ENCODE measurements at places on chromosomes 1 and 21.

DNA sequence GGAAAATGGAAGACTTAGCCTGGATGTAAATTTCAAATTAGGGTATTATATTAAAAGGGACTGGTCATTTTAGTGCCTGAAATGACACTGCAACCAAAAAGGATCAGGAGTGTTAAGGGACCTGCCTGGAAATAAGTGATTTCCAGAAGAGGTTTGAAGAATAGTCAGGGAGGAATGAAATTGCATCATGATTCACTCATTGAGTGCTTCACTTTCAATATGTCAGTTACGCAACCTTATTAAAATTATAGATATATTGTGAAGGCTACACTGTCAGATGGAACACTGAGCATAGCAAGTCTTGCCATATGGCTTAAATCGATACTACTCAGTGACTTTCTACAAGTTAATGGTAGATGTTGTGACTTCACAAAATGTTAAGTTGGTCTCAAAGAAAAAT is 275.2 kb upstream of the DPYD start:
- no peak for DNase-seq

DNA sequence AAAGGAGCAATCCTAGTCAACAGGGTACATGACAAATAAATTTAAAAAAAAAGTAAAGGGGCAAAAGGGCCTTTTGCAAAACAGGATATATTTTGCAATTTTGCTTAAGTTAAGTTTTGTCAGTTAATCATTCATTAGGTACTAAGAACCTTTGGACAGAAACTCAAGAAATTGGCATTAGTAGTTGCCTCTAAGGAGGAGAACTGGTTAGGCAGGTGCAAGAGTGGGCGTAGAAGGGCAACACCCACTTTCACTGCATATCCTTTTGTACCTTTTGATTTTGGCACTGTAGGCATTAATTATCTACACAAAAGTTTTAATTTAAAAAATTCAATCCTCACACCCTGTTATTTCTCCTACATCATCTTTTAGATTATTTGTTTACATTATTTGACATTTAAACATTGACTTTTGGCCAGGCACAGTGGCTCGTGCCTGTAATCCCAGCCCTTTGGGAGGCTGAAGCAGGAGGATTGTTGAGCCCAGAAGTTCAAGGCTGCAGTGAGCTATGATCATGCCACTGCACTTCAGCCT is 4.3 kb downstream of the DDAH1 start:
- no peak for DNase-seq

DNA sequence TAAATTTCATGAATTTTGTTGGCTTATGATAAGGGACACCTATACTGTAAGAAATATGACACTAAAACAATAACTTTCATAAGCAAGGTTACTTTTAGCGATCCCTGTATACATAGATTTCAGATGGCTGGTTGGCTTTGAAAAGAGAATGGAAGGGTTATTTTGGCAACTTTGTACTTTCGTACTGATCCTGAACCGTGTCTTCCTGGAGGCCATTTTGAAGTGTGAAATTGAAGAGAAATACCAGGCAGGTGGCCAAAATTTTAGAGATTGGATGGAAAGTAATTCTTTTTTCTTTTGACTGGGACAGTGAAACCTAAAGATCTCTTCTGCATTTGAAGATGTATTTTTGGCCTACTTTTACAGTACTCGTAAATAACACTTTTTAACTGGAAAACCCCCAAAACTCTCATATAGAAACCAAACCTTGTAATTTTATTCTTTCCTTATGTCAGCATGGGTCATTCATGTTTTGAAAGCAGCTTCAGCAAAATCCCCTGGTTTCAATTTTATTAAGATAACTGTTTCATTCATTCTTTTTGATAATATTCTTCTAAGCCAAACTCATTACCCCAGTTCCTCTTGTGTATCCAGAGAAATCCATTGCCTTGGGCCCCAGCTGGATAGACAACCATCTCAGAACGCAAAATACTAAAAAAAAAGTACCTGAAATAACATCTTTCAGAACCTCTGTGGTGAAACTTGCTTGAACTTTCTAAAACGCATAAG is 38.4 kb upstream of the ZNF281 start:
- DNase-seq, result no peak

DNA sequence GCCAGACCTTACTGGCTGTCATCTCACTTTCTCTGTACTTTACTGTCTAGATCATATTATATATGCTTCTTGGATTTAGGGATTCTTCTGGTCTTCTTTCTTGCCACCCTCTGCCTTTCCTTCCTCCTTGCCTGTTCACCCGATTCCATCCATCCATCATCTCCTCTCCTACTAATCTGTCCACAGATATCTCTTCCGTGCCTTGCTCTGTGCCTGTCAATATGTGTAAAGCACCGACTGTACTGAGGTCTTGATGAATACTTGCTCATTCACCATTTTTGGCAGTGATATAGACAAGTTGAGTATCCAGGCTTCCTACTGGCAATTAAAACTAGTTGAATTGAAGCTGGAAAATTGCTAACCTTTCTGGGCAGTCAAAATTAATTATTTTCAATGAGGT is 8.1 kb downstream of the FMN2 start:
- DNase-seq, result no peak

GRCh38 chr1:32106663-32107275 is 1.1 kb upstream of the KPNA6 start:
- DNase-seq, result no peak

GRCh38 chr1:168918860-168919741 is 187.4 kb upstream of the ATP1B1 start:
- DNase-seq, result no peak

DNA sequence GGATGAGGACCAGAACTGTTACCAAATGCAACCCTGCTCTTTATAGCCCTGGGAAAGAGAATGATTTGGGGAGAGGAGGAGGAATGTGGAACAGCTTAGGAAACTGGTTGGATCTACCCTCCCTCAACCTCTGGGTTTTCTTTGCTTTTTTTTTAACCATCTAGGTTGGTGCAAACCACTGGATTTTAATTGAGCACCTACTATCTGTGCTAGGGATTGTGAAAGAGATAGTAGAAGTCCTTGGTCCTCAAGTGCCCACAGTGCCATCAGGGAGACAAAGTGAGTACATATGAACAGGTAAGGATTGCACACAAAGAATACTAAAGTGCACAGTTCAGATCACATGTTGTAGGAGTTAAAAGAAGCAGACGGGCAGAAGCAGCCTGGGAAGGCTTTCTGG is 4.7 kb downstream of the TAGLN2 start:
- DNase-seq, result no peak

- no peak for DNase-seq
These were observed 15.5 kb upstream of the RIMKLA start for GRCh38 chr1:42365118-42365517.

DNA sequence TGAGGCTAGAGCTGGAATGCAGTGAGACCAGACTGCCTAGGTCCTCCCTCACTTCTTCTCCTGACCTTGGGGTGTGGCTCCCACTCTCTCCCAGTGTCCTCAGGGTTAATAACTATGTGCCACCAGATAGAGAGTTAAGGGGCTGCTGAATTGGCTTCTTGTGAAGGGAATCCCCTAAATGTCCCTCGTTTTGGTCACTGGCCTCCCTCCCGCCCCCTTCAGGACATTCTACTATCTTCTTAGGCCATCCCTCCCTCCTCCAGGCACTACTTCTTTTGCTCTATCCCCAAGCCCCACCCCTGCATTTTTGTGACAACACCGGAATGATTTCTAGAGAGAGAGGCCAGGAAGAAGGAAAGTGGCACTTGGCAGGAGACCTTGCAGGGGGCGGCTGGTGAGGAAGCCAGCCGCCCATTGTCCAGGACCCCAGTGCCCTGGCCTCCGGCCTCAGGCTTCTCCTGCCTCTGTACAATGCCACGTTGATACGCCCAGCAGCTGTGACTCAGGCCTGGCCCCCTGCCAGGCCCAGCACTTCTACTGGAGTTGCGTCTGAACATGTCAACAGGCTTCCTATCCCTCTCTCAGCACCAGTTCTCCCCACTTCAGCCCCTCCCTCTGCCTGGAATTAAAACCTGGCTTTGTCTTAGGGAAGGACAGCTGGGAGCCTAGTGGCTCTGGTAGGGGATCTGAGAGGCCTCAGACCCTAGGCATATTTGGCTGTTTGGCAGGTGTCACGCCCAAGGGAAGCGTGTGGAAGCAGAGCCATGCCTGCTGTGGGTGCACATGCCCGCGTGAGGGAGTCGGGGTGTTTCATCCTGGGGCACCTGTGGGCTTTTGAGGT is 9.1 kb downstream of the LMNA start:
- DNase-seq, result no peak

GRCh38 chr1:3069491-3070308 is 697 bp downstream of the PRDM16 start:
- DNase-seq, result no peak

GRCh38 chr1:147756341-147756740 is 4.1 kb downstream of the GJA5 start:
- no peak for DNase-seq

GRCh38 chr1:15444468-15445389 is 6.5 kb downstream of the CTRC start:
- no peak for DNase-seq

GRCh38 chr1:222732216-222733159 is 4.5 kb upstream of the FAM177B start:
- DNase-seq, result no peak

DNA sequence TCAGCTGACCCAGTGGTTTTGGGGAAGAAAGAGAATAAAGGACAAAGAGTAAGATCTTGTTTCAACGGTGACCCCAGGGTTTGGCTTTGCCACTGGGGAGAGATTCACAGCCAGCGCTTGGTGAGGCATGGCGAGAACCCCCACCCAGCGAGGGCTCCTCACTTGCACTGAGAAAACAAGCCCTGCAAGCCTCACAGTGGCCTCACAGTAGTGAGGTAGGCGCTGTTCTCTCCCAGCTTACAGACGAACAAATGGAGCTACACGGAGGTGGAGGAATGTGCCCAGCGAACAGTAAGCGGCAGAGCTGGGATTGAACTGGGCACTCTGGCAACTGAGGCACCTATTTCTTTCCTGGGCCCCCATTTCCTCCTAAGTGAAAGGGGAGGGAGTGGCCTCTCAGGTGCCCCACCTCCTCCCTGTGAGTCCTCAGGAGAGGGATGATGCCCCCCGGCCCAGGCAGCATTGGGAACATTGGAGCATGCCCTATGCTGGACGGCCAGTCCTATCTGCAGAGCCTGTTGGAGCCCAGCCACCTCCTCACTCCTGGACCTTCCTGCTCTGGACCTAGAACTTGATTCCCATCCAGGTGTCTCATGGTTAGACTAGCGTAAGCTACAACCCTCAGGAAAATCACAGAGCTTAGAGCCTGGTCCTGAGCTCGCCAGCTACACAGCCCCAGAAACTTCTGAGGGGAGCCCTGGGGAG is 73.4 kb upstream of the EDN2 start:
- DNase-seq, result no peak

All from stimulated activated CD4-positive, alpha-beta T cell treated with anti-CD3 and anti-CD28 coated beads, Interleukin-1b, Interleukin-23, amount 100 ng/mL, for 1 hour (primary cell).